ENCODE measurements at places on chromosomes 4 and X. TPM values are rescaled to one million over a fixed set of nuclear protein-coding genes. Genes with fewer than 3 reads are reported as not detected.

Gene FMR1NB
- not detected for total RNA-seq

Gene ARHGAP4
- total RNA-seq: 10.6 TPM

Gene ARAP2
- 1.4 TPM for total RNA-seq

Gene FOXR2
- not detected for total RNA-seq

Gene HMX1
- total RNA-seq: 0.58 TPM

Gene DCUN1D4
- 21.3 TPM for total RNA-seq

Gene NAT8L
- under 0.01 TPM for total RNA-seq

Gene STBD1
- total RNA-seq: 4.3 TPM

Gene BLOC1S4
- total RNA-seq: 25.5 TPM

Gene DDIT4L
- 3.5 TPM for total RNA-seq

Gene SPANXN4
- not detected for total RNA-seq

Gene LNX1
- 0.29 TPM for total RNA-seq

Gene IL3RA
- total RNA-seq: not detected

Gene GABRG1
- total RNA-seq: not detected

Gene ITM2A
- total RNA-seq: not detected

Gene RBM46
- not detected for total RNA-seq

Gene GASK1B
- total RNA-seq: 24.8 TPM

Gene CFAP299
- not detected for total RNA-seq

Gene PPBP
- total RNA-seq: not detected

Gene CSAG3
- total RNA-seq: not detected

Gene CT55
- not detected for total RNA-seq

Gene MMRN1
- not detected for total RNA-seq

Gene MAGEB1
- not detected for total RNA-seq

Data from myometrial cell (primary cell).